ENCODE measurements at places on chromosomes 11 and 22.

- no peak for DNase-seq
Observed at GRCh38 chr11:109196016-109196415, 226.0 kb upstream of the C11orf87 start.

- DNase-seq = no peak
Observed at GRCh38 chr11:31445621-31446020, 63.8 kb downstream of the IMMP1L start.

- DNase-seq = no peak
Observed at GRCh38 chr11:10407749-10408685, 47.0 kb upstream of the AMPD3 start.

GRCh38 chr11:47507563-47508239, 45.2 kb downstream of the CELF1 start:
- no peak for DNase-seq

- no peak for DNase-seq
Observed at GRCh38 chr11:47980907-47981621, 705 bp downstream of the PTPRJ start.

GRCh38 chr22:43365715-43366440, 22.7 kb upstream of the SCUBE1 start:
- no peak for DNase-seq

GRCh38 chr11:122199661-122200060, 83.6 kb upstream of the BLID start:
- DNase-seq = no peak

DNA sequence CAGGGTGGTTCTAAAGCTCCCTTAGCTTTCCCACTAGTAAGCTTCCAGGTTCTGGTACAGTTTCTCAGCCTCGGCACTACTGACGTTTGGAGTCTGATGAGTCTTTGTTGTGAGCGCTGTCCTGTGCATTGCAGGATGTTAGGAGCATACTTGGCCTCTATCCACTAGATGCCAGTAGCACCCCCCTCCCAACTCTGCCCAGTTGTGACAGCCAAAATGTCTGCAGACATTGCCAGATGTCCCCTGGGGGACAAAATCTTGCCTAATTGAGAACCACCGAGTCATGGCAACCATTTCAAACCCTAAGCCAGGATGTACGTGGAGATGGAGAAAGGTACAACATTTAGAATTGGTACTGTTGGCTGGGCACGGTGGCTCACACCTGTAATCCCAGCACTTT, 68.7 kb downstream of the PTPRJ start:
- no peak for DNase-seq

GRCh38 chr11:121071846-121072450, 29.1 kb upstream of the TECTA start:
- no peak for DNase-seq

GRCh38 chr11:60939855-60940254, 12.1 kb downstream of the SLC15A3 start:
- no peak for DNase-seq

DNA sequence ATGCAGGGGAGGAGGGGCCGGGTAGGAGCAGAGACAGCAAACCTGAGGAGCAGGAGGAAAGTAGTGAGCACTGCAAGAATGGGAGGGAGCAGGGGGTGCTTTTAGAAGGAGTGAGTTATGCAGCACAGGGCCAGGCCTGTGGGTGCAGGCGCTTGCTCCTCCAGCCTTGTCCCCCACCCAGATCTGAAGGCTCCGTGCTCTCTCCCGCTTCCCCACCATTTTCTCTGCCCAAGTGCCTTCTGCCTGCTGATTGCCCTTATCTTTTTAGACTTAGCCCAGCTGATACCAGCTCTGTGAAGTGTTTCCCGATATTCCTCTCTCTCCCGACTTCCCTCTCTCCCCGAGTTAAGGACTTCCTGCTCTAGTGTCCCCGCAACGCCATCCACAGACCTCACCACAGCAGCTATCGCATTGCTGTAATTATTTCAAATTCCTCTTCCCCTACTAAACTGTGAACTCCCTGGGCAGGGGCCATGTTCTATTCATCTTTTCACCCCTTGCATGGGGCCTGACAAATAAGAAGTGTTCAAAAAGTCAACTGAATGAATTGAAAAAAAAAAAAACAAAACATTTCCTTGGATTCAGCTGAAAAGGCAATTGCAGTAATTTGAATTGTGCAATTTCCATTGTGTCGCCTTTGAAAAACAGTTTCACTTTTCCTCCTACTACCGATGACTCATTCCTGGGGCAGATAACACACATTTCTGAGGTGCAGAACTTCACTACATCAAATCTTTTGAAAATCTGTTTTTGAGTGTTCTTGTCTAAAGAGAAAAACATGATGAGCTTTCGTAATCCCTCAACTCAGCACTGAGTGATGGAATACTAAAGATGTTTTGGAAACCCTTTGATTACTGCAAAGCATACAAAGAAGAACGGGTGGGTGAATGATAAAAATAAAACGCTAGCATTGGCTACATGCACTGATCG, 69.7 kb upstream of the BMAL1 start:
- DNase-seq = peak; percentile 7

DNA sequence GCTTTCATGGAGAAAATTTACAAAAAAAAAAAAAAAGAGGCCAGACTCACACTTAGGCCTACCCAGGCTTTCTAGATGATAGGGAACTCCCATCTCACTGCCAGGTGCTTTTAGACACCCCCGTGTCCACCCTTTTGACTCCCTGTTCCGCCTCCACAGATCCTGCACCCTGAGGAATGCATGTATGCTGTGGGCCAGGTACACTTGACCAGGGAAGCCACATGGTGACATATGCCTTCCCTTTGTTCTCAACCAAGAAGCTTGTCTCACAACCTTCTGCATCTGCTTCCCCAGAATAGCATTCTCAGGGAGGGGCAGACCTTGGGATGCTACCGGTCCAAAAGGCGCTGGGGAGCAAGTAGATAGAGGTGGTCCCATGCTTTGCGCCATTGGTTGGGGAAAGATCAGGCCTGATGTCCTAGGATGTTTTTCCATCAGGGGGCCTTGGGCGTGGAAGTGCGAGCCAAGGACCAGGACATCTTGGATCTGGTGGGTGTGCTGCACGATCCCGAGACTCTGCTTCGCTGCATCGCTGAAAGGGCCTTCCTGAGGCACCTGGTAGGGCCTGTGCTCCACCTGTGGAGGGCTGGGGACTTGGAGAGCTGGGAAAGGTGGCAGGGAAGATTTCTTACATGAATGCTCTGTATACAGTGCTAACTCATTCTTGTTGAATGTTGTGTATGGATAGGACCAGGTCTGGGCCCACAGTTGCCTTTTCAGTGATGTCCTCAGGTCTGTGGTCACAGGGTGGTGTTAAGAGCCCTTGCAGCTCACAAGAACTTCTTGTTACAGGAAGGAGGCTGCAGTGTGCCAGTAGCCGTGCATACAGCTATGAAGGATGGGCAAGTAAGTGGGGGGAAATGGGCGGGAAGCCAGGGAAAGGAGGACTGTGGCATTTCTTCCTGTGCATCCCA, 7.5 kb downstream of the HMBS start:
- no peak for DNase-seq

DNA sequence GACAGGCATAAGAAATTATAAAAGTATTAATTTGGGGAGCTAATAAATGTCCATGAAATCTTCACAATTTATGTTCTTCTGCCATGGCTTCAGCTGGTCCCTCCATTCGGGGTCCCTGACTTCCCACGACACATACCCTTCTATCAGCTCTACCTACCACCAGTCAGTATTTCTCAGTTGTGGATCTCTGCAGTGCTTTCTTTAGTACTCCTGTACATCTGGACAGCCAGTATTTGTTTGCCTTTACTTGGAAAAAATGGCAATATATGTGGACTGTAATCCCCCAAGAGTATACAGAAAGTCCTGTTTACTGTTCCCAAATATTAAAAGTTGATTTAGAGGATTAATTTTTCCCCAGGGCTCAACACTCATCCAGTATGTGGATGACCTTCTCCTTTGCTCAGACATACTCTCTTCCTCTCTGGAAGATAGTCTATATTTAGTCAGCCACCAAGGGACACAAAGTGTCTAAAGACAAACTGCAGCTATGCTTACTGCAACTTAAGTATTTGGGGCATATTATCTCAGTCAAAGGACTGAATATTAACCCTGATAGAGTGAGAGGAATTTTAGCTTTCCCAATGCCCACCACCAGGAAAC, 7.3 kb upstream of the FDX1 start:
- no peak for DNase-seq

- no peak for DNase-seq
Observed at GRCh38 chr11:11157185-11157584, 195.9 kb downstream of the CSNK2A3 start.

DNA sequence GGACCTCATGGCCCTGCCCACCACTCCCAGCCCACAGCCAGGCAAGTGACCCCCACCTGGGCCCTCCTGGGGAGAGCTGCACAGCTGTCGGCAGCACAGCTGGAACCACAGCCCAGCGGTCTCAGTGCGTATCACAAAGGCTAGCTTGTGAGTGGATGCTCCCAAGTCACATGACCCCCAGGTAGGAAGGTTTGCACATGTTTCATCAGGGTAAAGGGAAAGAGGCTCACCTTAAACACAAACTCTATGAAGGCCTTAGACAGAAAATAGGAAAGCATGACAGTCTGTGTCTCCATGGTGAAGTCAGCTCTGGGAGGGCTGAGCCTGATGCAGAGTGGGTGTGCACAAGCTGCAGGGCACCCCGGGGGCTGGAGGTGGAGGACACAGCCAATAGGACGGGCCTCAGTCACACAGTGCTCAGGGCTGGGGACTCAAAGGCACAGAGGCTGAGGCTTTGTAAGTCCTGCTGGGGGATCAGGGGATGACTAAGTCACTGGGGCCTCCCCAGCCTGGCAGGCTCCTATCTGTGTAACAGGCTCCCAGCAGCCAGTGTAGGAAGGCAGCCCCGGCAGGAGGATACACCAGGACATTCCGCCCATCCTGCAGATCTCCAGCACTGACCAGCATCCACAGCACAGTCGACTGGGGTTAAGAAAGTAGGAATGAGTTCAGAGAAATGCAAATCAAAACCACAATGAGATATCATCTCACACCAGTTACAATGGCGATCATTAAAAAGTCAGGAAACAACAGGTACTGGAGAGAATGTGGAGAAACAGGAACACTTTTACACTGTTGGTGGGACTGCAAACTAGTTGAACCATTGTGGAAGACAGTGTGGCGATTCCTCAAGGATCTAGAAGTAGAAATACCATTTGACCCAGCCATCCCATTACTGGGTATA, 22.0 kb downstream of the CELSR1 start:
- DNase-seq = no peak

DNA sequence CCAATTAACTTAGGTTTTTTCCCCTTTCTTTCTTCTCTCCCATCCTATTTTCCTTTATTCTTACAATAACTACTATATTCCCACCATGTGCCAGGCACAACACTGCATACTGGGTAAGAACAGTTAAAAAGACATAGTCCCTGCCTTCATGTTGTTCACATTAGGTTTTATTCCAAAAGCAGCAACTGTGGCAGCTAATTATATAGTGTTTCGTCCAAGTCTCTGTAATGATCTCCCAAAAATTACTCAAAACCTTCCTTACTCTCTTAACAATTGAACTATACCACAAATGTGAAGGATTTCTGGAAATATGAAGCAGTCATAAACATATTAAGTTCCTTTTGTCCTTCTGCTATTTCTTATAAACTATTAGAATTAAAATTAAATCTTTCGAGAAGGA, 184.1 kb upstream of the C11orf58 start:
- no peak for DNase-seq

DNA sequence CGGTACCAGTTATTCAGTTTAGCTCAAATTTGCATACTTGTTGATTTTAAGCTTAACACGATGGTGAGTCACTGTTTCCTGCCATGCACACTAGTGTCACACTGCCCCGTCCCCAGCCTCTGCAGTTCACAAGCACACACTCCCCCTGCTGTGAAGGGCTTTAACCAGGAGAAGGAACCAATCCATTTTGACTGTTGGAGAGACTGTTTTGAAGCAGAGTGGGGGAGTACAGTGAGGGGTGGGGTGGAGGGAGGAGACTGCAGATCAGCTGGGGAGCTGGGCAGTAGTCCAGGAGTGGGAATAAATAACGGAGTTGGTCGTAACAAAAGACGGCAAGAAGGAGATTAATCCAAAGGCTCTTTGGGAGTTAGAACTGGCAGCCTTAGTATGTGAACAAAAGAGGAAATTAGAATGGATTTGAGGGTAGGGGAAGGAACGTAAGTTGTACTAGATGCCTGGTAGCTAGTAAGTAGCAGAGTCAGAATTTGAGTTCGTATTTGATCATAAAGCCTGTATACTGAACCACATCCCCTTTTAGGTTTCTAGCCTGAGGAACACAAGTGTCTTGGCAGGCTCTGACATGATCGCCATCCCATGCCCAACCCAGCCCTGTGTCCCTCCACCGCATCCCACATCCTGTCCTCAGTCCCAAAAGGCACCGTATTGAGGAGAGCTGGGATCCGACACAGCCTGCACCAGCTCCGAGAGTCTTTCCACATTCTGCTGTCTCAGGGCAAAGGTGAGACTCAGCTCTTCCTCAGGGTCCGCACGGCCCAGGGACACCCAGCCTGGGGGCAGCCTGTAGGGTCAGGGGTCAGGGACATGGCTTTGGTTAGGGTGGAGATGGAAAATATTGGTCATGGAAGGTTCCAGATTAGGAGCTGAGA, 862 bp downstream of the TPP1 start:
- DNase-seq = no peak

- DNase-seq = peak; percentile 85
Observed at GRCh38 chr11:64341851-64342791, 2.1 kb downstream of the CCDC88B start.

- DNase-seq = no peak
Observed at GRCh38 chr11:117090111-117090706, 8.0 kb downstream of the SIK3 start.

GRCh38 chr11:69361048-69361447, 67.1 kb downstream of the MYEOV start:
- DNase-seq = no peak

DNA sequence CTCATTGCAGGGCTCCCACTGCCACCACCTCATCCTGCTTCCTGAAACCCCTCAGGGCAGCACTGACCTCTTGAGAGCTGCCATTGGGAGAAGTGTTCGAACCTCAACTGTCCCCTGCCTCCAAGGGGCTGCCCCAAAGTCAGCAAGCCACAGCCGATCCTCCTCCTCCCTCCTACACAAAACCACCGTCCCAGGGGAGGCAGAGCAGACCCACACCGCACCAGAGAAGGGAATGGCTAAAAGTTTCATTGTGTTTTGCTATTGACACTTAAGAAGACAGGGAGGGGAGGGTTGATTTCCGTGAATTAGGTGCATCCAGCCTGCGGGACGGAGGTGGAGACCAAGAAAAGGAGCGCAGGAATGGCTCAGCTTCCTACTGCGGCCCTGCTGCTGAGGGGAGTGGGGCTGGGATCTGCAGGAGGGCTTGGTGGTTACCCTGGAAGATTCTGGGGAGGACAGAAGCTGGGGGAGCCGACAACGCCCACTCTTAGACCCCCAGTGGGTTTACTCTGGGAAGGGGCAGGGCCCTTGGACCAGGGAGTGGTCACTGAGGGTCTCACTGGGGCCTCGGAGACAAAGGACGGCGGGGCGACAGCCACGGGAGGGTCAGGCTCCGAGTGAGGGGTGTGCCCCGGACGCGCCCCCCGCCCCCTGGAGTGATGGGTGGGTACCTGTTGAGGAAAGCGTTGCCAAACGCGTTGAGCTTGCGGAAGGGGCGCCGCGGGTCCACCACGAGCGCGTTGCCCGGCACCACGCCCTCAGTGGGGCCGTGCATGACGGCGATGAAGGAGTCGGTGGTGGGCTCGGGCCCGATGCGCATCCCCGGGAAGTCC, 815 bp downstream of the EHD1 start:
- DNase-seq = no peak
